Activated naive CD8-positive, alpha-beta T cell treated with anti-CD3 and anti-CD28 coated beads for 36 hours (primary cell): ENCODE measurements at places on chromosomes 12 and 14. TPM values are rescaled to one million over a fixed set of nuclear protein-coding genes. Genes with fewer than 3 reads are reported as not detected.

The KRT6C gene
- total RNA-seq, result not detected

DNA sequence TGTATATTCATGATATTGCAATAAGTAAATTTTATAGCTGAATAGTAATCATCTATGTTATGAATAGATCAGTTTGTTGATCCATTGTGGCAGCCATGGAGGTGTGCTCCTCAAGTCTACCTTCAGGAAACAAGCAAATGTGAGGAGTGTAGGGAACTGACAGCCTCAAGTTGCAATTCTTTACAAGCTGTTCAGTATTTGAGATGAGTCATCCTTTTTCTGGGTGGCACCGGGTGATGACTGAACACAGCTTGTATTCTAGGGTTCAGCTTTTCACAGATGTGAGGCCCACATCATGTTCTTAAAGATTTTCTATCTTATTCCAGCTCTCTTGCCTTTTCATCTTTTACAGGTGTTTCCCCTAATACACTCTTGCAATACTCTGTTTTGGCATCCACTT, 452.4 kb downstream of the KCNH5 start:
- no peak for DNase-seq

GRCh38 chr12:18422871-18423270, 161.6 kb downstream of the PIK3C2G start:
- DNase-seq, result no peak

GRCh38 chr12:24379861-24380521, 430.5 kb upstream of the SOX5 start:
- no peak for DNase-seq

GRCh38 chr12:11863988-11864387, 206.8 kb upstream of the BCL2L14 start:
- DNase-seq, result no peak

DNA sequence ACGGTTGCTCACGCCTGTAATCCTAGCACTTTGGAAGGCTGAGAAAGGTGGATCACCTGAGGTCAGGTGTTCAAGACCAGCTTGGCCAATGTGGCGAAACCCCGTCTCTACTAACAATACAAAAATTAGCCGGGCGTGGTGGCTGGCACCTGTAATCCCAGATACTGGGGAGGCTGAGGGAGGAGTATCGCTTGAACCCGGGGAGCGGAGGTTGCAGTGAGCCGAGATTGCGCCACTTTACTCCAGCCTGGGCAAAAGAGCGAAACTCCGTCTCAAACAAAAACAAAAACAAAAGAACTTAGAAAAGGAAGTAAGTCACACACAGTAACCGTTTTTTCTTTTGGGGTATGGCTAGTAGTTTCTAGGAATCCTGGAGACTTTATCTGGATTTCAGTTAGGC, 1.7 kb upstream of the PALS1 start:
- DNase-seq, result no peak

DNA sequence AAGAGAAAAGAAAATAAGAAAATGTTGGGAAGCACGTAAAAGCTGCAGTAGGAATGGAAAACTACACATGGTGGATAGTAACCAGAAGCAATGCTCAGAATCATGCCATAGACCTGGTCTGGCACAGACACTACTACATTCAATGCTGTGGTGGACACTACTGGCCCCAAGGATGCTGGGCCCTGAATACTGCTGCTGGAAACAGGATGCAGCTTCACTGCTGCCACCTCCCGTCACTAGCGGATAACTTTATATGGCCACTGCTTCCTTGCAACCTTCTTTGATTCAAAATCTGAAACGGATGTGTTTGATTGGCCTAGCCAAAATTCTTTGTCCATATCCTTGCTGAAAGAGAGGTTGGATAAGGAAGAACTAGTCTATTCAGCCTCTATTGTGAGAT, 30.7 kb downstream of the ADCY6 start:
- no peak for DNase-seq

The LRP1-AS gene
- total RNA-seq, result not detected

GRCh38 chr12:16593546-16593945, 12.4 kb downstream of the LMO3 start:
- no peak for DNase-seq

DNA sequence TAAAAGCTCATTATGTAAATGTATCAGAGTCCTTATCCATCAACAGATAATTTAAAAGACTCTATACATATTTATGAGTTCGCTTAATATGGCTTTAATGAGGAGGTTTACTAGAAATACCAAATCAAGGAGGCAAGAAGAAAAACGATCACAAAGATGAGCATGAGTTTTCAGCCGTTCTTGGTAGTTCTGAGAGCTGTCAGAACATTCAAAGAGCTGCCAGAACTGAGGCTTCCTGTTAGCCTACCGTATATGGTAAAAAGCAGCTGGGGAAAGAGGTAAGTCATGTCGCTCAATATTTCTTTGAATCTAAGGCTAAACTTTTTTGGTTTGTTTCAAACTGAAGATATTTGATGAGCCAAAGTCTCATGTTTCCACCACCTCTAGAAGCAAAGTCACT, 115.3 kb upstream of the PLXNC1 start:
- DNase-seq, result no peak

GRCh38 chr12:67748743-67749040, 100.1 kb downstream of the DYRK2 start:
- DNase-seq, result no peak

DNA sequence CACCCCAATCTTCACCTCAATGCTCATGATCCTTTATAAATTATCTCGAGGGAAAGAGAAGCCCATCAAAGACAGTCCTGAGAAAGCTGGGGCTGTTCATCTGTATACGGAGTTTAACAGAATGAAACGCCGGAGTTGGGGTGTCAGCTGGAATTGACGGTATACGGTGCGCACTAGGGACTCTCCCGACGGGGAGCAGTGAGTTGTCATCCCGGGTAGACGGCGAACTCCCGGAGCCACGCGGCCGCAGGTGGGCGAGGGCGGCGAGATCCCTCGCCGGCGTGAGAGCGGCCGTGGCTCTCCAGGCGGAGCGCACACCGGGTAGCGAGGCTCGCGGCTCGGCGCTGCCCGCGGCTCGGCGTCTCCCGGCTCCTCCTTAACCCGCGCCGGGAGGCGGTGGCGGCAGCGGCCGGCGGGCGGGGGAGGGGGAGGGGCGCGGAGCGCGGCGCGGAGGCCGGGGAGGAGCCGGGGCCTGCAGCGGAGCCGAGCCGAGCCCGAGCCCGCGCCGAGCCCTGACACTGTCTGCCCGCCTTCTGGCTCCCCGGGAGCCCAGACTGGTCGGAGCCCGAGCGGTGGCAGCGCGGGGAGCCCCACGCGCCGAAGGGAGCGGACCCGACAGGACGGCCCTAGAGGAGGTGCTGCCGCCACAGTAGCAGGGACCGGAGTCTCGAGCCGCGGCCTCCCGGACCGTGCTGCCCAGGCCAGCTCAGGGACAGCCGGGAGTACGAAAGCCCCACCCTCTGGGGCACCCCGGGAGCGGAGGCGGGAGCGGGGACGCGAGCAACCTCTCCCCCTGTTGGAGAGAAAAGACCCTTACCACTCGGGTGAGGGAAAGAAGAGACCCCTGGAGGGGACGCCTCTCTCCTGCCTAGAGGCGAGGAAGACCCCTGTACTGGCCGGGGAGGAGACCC, at the start of gene FOXJ2:
FOXJ2 (plus strand) TSS at position 475 of the 911 bp plus-strand sequence. CDS start 7,117 bp downstream, outside the sequence.
- DNase-seq, result peak; percentile 78

DNA sequence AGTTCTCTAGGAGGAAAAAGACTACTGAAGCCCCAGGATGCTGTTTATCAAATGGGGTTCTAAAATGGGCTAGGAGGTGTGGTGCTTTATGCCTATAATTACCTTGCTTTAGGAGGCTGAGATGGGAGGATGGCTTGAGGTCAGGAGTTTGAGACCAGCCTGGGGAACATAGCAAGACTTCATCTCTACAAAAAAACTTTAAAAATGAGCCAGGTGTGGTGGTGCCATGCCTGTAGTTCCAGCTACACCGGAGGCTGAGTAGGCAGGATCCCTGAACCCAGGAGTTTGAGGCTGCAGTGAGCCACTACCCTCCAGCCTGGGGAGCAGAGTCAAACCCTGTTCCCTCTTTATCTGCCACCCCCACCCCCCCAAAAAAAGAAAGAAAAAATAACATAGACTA, 23.3 kb upstream of the SLC2A3 start:
- no peak for DNase-seq

The PHLDA1 gene
- total RNA-seq, result 41.9 TPM

DNA sequence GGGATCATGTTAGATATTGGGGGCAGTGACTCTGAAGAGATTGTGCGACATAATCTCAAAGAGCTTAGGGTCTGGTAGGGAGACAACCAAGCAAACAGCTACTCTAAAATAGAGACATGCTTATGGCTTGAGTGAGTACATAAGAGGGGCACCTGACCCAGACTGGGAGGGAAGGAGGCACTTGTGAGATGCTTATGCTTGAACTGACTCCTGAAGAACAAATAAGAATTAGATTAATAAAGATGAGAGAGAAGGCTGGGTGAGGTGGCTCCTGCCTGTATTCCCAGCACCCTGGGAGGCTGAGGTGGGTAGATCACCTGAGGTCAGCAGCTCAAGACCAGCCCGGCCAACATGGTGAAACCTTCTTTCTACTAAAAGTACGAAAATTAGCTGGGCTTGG, 19.1 kb downstream of the TMTC2 start:
- no peak for DNase-seq

DNA sequence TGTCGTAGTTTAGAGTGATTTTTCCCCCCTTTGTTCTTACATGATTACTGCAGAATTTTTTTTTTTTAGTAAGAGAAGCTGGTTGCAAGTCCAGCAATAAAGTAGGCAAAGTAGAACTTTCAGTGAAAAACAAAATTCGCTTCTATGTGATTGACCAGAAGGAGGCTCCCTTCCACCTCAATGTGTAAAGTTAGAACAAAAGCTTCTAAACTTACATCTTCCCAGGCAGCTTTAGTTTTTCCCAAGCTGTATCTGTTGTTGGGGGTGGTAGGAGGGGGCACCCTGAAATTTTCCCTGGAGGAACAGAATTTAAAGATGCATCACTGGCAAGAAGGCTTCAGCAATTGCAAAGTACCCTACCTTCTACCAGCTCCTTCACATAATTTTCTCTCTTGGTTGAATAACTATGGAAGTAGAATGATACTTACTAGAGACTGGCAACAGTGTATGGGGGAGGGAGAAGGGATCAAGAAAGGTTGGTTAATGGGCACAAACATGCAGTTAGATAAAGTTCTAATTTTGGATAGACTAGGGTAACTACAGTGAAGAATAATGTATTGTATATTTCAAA, 87.3 kb upstream of the E2F7 start:
- DNase-seq, result no peak

The CLSTN3 gene
- 16.5 TPM for total RNA-seq

DNA sequence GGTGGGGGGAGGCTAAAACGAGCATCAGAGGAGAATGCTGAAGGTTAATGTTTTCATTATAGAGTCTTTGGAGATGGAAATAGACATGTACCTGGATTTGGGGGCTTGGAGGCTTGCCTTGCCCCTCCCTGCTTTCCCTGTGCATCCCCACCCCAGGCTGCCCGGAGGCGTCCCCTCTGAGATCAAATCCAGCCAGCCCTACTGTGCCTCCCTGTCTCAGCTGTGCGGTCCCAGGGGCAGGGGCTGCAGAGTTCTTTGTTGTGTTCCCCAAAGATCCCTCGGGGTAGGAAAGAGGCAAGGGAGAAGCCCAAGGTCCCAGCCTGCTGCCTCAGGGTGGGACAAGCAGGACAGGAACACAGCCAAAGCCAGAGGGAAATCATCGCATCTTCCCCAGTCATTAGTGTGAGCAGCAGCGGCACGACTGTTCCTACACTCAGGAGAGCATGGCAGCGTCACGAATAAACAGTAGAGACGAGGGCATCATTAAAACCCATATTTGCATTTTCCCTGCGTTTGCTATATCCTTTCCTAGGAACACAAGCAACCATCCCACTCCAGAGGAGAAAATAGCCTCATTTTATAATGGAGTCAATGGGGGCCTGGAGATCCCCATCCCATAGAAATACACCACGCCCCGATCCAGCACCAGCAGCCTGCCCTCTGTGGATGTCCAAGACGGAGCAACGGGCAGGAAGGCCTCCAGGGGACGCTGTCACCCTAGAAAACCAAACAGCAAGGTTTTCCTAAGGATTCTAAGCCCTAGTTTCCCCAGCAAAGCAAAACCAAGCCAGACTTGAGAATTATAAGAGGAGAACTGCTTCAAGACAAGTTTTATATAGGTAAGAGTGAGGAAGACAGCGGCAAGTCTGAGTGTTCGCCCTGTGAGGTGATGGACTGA, 32.4 kb downstream of the ANO2 start:
- DNase-seq, result no peak

DNA sequence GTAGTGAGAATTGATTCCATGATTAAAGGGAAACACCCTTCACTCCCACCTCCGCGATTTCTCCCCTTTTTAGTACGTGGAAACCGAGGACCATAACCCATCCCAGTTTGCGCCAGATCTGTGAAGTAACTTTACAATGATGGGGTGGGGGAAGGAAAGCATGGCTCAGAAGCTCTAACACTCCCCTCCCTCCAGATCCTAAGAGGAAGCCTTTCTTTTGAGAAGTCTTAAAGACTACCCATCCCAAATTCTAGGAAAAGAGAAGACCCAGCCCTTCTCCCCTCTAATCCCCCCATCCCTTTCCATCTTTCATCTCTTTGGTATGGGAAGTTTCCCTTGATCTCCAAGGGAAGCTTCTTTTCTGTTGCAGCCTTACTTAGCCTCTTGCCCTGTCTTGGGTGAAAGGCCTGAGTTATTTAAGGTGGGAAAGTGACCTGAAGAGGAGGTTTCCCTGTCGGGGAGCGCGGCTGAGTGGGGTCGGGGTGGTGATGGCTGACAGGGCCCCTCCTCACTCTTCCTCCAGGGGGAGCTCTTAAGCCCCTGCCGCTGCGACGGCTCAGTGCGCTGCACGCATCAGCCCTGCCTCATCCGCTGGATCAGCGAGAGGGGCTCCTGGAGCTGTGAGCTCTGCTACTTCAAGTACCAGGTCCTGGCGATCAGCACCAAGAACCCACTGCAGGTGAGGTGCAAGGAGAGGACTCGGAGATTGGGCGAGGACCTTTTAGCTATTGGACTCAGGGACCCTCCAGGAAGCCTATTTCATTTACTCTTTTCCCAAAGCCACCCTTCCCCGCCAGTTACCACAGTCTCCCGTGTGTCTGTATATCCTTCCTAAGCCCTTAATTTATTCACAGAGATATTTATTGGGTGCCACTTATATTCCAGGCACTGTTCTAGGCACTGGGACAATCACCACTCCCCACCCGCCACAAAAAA, 1.8 kb downstream of the MARCHF9 start:
- peak; percentile 78 for DNase-seq

The TMEM253 gene
- not detected for total RNA-seq

DNA sequence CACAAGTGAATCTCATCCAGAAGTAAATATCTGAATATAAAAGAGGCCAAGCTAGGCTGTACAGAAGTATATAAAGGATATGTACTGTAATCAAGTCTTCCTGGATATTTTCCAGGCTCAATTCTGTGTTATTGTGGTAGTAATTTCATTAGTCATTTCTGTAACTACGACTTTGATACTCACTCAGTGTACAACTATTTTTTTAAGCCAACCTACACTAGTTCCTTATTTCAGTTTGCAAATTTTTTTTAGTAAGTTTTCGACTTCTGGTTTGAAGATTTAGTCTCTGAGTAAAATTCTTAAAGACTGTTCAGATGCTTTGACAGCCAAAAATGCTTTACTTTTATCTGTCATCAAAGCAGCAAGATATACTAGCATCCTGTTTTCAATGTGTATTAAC, 130.8 kb downstream of the CAPZA3 start:
- DNase-seq, result no peak

- no peak for DNase-seq
Measured at GRCh38 chr12:104273503-104273902, 30.0 kb upstream of the EID3 start.

GRCh38 chr12:113466454-113467141, 5.1 kb downstream of the LHX5 start:
- DNase-seq, result no peak

The TAS2R9 gene
- not detected for total RNA-seq
